ENCODE measurements at places on chromosomes 12 and 14.

DNA sequence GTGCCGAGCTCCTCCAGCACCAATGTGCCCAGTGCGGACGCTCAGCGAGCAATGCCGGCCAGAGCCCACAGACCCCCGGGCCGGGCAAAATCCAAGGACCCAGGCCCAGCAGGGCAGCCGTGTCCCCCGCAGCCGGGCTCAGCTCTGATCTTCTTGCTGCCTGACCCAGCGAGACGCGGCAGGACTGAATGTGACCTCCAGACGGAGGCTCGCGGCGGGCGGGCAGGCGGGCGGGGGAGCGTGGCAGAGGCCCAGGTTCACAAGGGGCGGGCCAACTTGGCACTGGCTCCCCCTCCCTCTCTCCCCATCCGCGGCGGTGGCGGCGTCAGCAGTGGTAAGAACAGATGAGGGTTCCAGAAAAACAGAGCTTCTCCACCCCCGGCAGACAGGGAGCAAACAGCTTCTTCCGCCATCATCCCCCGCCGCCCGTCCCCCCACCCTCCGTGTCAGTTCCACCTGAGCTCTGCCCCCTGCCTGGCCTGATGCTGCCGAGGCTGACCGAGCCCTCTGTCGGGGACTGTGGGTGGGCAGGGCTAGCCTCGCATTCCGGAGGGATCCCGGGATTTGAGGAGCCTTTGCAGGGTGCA is 94.3 kb downstream of the RFLNA start:
- DNase-seq = peak; percentile 91

- no peak for DNase-seq
These were observed 188.0 kb downstream of the FOXN3 start for GRCh38 chr14:89228921-89229639.

- peak; percentile 80 for DNase-seq
These were observed 15.1 kb downstream of the NUAK1 start for GRCh38 chr12:106123551-106124081.

DNA sequence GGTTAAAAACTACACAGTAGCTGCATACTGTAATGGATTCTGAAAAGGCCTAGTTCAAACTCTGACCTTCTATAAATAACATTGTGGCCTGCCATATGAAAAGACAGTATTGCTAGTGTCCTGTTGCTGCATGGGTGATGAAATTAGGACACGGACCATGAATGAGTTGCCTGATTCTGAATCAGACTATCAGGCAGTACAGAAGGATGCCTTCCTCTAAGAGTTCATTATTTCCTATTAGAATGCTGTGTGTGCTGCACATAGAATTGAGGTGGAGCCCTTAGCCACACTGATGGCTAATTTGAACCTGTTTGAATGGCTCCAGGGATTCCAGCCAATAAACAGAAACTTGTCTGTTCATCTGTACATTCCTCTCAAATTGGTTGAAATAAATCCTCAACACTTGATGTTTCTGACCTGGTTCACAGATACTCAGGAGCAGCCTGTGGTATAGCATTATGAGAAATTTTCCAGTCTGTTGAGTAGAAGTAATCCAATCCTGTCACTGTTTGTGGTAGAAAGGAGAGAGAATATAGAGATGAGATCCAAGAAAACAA is 483.2 kb downstream of the APAF1 start:
- DNase-seq = no peak

DNA sequence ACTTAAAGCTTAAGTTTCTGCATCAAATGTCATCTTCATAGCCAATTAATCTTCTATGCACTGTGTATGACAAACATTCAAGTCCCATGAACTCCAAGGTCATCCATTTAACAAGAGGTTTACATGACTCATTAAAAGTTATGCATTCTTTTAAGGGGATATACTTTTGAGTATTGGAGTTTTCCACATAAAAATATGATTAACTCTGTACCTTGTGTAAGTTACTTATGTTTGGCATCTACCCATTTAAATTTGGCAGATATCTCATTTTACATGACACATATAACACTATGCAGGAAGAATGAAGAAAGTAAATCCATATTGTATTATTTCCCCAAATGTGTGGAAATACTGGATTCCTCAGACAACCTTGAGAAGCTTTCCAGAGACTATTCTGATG is 240.2 kb downstream of the PAX9 start:
- no peak for DNase-seq

GRCh38 chr12:54415221-54415929 is 3.7 kb downstream of the ITGA5 start:
- DNase-seq = no peak

GRCh38 chr12:50042693-50043092 is 14.7 kb upstream of the ASIC1 start:
- DNase-seq = no peak

DNA sequence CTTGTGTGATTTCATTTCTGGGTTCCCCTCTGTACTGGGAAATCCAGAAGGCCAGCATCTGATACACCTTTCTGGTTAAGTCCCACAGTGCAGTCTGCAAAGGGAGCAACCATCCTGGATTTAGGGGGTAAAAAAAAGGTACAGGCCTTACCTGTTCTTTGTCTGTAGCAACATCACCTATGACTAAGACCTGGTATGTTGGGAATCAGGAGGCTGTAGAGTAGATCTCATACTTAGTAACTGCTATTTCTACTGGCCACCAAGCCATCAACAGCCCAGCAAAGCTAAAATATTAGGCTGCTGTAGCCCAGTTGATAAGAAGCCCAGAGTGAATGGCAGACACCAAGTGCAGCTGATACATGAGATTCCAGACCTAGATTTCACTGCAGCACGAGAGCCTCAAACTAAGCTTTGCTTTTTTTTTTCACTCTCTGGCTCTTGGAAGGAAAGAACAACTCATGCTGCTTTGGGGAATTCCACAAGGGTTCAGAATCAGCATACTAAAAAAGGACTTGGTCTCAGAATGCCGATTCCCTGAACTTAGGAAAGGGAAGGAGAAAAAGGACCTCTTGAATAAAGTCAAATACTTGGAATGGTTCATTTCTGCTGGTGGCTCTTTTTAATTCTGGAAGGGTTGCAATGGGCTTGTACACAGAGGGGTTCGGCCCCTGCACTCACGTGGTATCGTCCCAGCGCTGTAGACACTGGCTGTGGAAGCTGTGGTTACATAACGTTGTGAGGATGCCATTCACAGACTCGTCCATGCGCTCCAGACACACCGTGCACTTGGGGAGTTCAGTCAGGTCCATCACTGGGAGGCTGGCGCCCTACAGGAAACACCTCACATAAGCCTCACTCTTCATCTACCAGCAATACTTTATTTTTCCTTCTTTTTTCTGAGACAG is 20.5 kb downstream of the BRAP start:
- DNase-seq = no peak

- DNase-seq = no peak
These were observed 102.0 kb downstream of the PRMT8 start for GRCh38 chr12:3592856-3593625.

DNA sequence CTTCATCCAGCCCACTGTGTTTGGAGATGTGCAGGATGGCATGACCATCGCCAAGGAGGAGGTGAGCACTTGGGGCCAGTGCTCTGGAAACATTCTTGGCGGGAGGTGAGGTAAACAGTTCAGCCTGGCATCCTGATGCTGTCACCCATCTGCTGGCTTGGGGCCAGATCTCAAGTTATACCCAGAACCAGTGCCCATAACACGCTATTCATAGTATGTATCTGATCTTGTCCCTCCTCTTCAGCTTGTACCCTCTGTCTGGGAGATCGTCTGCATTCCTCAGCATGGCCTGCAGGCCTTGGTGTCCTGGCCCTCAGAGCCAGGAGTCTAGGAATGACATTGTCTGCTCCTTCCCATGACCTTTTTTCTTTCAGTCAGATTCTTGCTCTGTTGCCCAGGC is 31.4 kb downstream of the ALDH2 start:
- no peak for DNase-seq

- DNase-seq = no peak
These were observed 3.4 kb upstream of the FBXO34 start for GRCh38 chr14:55267820-55268219.

GRCh38 chr14:91164676-91165075 is 50.8 kb downstream of the DGLUCY start:
- no peak for DNase-seq

DNA sequence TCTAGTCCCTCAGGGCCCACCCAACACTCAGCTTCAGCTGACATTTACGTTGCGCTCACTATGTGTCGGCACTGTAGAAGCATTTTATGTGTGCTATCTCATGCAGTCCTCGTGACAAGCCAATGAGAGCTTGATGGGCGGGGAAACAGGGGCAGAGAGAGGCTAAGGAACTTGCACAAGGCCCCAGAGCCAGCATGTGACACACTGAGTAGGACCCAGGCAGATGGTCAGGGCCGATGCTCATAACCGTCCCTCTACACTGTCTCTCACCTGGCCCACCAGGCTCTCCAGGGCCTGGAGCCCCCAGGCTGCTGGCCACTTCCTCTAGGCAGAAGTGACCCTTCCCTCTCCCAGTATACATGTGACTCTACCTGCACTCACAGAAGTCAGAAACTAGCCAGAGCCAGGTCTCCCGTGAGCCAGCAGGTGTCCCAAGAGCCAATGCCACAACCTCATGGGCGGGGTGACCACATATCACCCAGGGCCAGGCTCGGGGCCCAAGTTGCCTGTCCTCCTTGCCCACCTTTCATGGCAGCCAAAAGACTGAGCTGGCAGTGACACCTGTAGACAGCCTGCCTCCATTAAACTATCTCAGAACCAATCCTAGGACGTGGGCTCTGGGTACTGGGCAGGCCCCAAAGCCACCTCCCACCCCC is 38.3 kb downstream of the TTC7B start:
- DNase-seq = no peak

- DNase-seq = no peak
These were observed 10.6 kb downstream of the SAMD4A start for GRCh38 chr14:54577494-54577893.

GRCh38 chr12:110639336-110640141 is 25.6 kb downstream of the TCTN1 start:
- DNase-seq = peak; percentile 73

DNA sequence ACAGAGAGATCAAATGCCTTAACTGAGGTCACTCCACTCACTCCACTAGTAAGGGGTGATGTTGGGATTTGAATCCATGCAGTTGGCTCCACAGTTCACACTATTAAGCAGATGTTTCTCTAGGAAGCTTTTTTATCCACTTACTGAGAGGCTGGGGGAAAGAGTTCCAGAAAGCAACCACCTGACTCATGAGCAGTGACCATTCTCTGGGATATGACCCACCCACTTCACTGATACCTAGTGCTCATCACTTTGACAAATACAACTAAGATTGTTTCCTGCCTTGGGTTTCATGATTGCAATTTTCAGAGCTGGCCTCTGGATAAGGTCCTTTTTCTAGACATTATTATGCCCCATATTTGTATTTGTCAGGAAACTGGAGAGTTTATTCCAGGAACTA is 152.1 kb upstream of the PLEKHG7 start:
- DNase-seq = no peak

DNA sequence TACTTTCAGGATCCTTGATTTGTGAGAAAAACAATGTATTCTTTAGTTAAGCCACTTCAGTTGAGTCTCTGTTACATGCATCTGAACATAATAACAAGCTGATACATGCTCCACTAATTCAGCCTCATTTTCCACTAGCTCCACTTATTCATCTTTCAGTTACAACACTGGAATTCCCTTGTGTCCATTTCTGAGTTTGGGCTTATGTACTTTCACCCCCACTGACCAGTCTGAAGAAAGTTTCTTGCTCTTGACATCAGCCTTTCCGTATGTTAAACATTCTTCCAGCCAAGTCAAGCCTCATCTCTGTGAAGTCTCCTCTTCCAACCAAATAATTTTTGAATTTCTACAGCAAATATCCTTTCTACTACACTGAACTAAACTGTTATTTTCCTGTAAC is 592.5 kb upstream of the NOVA1 start:
- DNase-seq = no peak

DNA sequence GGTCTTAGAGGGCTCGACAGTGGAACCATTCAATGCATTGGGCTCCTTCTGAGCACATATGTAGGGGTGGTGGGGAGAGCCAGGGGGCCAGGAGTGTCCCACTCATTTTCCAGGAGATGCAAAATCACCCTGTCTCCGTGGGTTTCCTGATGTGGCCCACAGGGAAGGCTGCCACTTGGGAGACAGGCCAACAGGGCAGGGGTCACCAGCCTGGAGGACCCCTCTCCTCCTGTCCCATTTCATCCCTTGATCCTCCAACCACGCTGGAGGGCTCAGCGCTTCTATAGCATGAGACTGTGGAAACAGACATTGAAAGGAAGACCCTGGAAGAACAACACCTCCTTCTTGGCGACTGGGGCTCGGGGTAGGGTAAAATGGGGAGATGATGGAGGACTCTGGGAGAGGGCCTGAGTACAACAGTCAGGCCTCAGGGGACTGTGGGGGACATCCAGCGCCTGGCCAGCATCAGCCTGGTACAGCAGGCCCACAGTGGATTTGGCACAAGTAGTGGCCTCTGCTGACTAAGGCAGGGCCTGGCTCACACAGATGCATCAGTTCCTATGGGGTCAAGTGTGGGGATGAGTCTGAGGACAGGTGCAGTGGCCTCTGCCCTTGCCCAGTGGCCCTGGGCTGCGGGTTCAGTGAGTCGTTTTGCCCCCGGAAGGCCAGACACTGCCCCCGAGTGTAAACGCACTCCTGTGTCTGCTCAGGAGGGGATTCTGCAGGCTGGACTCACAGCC is 68.0 kb downstream of the PRIMA1 start:
- no peak for DNase-seq

DNA sequence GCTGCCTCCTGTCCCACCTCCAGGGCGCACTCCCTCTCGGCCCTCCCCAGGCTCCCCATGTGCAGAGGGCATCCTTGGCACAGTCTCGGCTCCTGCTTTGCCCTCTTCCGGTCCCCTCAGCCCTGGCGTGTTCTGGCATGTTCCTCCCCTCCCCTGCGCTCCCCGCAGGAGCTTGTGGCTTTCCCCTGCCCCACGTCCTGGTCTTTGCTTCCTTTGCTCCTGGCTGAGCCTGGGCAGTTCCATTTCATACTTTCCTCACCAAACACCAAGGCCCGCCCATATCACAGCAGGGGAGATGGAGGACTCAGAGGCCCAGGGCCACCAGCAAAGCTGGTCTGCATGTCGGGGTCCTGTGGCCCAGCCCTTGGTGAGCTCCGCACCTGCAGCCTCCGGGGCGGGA is 56.0 kb downstream of the FBRSL1 start:
- DNase-seq = no peak

- no peak for DNase-seq
These were observed 138.4 kb downstream of the GLT1D1 start for GRCh38 chr12:128991716-128992115.

DNA sequence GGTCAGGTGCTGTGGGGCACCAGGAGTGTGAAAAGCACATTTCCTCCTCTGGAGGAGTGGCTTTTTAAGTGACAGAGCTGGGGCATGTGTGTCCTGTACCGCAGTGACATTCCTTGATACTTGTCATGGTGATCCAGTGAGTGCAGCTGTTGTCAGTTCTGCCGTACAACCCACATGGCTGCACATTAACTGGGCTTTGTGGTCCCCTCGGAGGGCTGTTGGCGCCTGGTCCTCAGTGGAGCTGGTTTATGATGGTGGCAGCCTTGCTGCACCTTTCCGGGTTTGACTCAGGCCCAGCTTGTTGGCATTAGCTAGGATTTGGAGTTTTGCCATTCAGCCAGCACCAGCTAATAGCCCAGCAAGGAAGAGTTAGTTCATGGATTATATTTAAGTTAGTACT is 77.0 kb downstream of the SLC25A47 start:
- no peak for DNase-seq

- no peak for DNase-seq
These were observed 163.6 kb downstream of the MDGA2 start for GRCh38 chr14:47511829-47512228.
